Activated T-helper 2 cell treated with anti-CD3 and anti-CD28 coated beads, Interferon-gamma antibody, Interleukin-2, Interleukin-4, amounts not matched to agents 10 μg/mL and 5 μg/mL and 100 μg/mL, durations not matched to agents 14 hours and 24 hours and 36 hours (primary cell): ENCODE measurements at places on chromosomes 1 and 21. TPM values are rescaled to one million over a fixed set of nuclear protein-coding genes. Genes with fewer than 3 reads are reported as not detected.

DNA sequence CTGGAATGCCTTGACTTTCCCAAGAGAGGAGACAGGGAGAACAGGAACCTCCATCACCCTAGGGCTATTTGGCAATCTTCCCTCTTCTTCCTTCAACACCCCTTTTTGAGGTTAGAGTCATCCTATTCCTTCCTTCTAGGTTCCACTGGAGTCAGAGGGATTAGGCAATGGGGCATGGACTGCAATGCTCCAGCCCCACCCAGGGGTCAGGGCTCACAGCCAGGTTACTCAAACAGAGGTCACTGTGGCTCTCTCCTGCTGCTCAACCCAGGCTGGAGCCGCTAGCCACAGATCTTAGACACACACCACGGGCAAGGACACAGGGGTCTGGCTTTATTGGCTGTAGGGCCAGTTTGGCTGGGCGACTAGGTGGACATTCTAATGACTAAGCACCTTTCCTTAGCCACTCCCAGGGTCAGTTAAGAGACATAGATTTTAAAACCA is 145.5 kb upstream of the NRIP1 start:
- DNase-seq: no peak

GRCh38 chr1:219906924-219907771 is 21.2 kb downstream of the SLC30A10 start:
- no peak for DNase-seq

GRCh38 chr1:101004061-101004460 is 21.5 kb downstream of the DPH5 start:
- no peak for DNase-seq

DNA sequence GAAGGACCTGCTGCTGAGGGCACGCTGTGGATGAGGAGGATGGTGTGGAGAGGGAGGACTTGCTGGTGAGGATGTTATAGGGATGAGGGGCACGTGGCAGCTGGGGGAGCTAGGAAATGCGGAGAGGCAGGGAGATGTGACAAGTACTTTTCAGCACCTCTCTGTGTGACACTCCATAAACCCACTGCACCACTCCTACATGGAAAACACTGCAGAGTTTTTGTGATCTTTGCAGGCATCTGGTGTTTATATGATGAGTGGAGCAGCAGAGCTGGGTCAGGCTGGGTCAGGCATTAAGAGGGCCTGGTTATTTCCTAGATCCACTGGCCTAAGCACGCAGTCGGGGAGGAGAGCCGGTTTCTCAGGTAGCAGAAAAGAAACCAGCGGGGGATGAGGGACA is 167.3 kb upstream of the COA6 start:
- no peak for DNase-seq

DNA sequence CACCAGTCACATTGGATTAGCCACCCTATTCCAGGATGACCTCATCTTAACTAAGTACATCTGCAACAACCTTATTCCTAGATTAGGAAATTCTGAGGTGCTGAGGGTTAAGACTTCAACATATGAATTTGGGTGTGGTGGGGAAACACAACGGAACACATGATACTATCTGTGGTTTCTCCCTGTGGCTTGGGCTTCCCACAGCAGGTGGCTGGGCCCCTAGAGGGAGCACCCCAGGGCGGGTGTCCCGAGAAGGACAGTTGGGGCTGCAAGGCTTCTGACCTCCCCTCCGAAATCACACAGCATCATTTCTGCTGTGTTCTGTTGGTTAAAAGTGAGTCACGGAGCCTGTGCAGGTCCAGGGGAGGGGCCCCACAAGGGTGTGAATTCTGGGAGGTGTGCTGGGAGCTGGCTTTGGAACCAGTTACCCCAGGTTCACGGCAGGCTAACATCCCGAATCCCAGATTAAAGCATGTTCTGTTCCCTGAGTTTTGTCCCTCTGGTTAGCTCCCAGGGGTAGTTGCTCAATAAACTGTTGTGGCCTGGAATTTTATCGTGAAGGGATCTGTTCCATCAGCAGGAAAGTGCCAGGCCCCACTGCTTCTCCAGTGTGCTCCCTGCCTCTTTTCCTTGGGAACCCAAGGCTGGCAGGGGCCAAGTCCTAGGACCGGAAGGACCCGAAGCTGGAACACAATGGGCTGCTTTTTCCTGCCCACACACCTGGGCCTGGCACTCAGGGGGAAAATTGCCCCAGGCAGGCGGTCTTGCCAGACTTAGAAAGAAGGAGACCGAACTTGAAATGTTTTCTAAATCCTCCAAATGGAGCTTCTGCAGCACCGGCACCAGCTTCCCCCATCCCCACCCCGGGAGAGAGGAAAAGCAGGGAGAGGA is 154.0 kb upstream of the WNT4 start:
- no peak for DNase-seq

GRCh38 chr1:177960939-177961622 is 8.8 kb downstream of the SEC16B start:
- no peak for DNase-seq

DNA sequence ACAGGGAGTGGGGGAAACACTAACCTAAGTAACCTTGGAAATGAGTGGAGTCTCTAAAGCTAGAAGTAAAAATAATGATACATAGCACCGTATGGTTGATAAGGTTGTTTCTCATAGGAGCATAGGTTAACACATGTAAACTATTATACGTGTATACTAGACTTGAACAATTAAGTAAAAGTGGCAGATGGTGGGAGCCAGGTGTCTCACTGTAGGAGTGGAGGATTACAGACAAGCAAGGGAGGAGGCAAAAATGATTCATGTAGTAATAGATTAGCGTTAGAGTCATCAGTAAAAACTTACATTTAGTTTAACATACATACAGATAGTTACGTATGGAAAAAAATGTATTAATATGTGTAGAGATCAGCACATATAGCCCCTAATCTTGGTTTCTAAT is 138.4 kb upstream of the DSCAM start:
- DNase-seq: no peak

GRCh38 chr1:47189844-47190508 is at the start of gene PDZK1IP1:
Gene PDZK1IP1 (minus strand): TSS chr1:47190036. CDS start chr1:47189932, 104 bp downstream.
- no peak for DNase-seq

GRCh38 chr21:43020771-43021170 is 46.4 kb downstream of the PKNOX1 start:
- DNase-seq: no peak

GRCh38 chr1:226886122-226886901 is 15.9 kb downstream of the PSEN2 start:
- DNase-seq: no peak

GRCh38 chr1:36910886-36911540 is 123.3 kb downstream of the GRIK3 start:
- DNase-seq: no peak

GRCh38 chr1:246703581-246703980 is 20.6 kb upstream of the SCCPDH start:
- no peak for DNase-seq

DNA sequence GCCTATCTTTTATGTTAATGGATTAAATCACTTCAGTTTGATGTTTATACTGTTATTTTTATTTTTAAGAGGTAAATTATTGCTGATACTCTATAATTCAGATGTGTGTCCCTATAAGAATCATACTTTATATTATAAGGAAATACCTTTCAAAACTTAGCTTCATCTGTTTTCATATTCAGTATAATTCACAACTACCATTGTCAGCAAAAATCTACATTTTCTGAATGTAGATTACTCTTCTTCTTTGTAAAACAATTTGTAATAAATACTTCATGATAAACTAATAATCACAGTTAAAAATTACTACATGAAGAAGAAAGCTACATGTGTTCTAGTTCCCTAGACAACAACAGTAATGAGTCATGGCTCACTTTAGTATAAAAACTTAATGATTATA is 115.4 kb upstream of the SERTAD4 start:
- DNase-seq: no peak

DNA sequence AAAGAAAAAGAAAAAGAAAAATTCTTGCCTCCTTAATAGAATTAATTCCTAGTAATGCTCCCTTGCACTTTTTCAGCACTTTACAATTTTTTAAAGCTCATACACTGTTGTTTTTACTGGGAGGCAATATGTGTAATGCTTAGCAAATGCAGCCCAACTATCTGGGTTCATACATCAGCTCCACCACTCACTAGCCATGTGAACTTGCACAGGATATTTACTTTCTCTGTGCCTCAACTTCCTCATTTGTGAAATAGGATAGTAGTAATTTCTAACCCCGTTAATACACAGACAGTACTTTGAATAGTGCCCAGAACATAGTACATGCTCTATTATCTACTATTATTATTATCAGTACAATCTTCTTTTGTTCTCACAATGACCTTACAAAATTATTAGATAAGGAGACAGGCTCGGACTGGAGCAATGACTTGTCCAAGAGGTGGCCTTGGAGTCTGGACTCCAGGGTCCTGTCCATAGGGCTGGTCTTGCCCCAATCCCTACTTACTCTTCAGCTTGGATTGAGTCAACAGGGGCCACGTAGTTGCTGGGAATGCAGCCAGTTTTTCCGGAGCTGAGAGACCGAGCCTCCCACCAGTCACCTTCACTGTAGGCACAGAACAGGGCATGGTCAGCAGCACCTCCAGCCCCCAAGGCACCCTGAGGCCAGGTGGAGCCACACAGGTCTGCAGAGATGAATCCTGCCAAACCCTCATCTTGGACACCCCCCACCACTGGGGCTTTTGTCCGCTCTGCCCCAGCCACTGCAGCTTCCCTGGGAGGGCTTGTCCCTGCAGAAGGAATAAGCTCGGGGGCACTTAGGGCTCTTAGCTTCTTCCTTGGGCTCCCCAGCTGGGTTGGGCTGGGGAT is 13.7 kb downstream of the FGR start:
- no peak for DNase-seq

DNA sequence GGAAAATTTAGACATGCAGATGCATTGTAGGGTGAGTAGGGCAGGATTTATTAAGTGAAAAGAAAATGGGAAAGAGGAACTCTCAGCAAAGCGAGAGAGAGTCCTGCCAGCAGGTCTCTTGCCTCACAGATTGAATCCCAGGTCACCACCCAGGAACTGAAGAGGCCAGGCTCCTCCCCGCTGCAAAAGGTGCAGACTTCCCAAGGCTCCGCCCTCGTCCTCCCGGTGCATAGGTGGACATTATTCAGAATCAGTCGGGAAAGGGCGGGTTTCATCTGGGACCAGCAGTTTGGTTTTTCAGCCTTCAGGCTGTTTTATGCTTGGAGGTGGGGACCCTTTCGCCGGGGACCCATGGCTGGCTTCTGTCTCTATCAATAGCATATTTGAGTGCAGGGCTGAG is 41.6 kb upstream of the APP start:
- DNase-seq: no peak

GRCh38 chr1:84700070-84700469 is 9.8 kb upstream of the SSX2IP start:
- no peak for DNase-seq

- DNase-seq: no peak
These were observed 2.8 kb downstream of the LAPTM5 start for GRCh38 chr1:30754684-30755171.

DNA sequence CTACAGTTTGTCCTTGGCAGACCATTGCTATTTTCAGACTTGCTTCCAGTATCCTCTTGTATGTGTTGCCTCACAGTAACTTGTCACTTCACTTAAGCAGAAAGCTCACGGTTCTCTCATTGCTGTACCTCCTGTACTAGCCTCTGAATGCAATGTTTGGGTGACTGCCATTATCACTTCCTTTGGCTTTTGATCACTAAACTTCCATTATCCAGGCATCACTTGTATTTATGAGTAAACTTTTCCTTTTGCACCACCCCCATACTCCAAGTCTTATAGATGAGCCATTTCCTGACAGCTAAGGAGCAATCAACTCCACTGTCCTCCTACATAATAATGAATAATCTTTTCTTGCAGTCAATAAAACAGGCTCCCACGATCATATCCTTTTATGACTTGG is 255.3 kb downstream of the PDE4B start:
- DNase-seq: no peak

- no peak for DNase-seq
These were observed 317.0 kb downstream of the HHAT start for GRCh38 chr1:210645582-210646257.

DNA sequence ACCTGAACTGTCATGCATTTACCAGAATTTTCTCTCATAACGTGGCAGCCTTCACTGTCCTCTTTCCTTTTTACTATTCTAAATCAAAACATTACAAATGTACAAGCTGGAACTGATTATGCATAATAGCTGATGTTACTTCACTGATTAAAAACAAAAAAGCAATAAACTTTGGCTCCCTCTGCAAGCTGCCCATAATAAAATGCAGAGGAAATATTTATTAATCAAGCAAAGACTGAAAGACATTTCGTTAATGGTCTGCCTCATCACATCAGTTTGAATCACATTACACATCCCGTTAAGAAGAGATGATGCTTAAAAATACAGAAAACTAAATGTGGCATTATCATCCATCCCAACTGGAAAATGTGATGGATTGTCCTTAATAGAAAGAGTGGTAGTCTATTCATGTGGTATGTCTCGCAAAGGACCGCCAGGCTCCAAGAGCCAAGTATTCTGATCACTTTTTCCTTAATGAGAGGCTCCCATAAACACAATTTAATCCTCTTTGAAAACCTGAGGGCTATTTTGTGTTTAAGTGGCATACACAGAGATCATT is 225.3 kb downstream of the RGS7 start:
- no peak for DNase-seq

The DOP1B gene
- 14.6 and 16.0 TPM in 2 replicates for total RNA-seq

The ANP32E gene
- 195 and 198 TPM in 2 replicates for total RNA-seq

The HHIPL2 gene
- total RNA-seq: 0.16 and 0.21 TPM in 2 replicates

The ADAMTS4 gene
- total RNA-seq: 0.05 and 0.09 TPM in 2 replicates

The SERPINC1 gene
- 0.16 TPM in 1 of 2 replicates, not detected in the other for total RNA-seq

The S100A1 gene
- total RNA-seq: not detected in 2 replicates

The ICOSLG gene
- total RNA-seq: 5.4 and 6.0 TPM in 2 replicates
